Esophagus squamous epithelium (tissue), 5 donors: ENCODE measurements at places on chromosomes 4 and X.

GRCh38 chrX:6990552-6991193, 156.8 kb upstream of the STS start:
- DNase-seq = no peak

GRCh38 chr4:159366966-159367780, 264.3 kb downstream of the RAPGEF2 start:
- no peak for DNase-seq

- DNase-seq = no peak
These were observed 15.9 kb downstream of the MMAA start for GRCh38 chr4:145635117-145635516.

DNA sequence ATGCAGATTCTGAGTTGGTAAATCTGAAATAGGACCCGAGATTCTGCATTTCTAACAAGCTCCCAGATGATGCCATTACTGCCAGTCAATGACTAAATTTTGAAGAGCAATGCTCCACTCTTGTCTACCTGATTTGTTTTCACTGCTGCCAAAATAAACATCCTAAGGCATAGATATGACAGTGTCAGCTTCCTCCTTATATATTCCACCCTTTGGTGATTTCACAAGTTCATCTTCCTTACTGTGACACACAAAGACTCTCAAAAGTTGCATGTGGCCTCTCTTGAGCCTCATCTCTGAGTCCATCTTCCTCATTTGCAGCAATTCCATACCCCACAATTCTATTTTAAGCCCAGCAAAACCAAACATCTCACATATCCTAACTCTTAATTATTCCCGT, 110.9 kb downstream of the FBXW7 start:
- no peak for DNase-seq

GRCh38 chr4:151099976-151100417, 569 bp downstream of the RPS3A start:
- DNase-seq = no peak

- DNase-seq = no peak
These were observed 78.8 kb upstream of the LEF1 start for GRCh38 chr4:108247387-108248049.

- no peak for DNase-seq
These were observed 43.9 kb downstream of the PTTG2 start for GRCh38 chr4:38004062-38004461.

- no peak for DNase-seq
These were observed 26.2 kb downstream of the ATXN3L start for GRCh38 chrX:13293700-13294099.

DNA sequence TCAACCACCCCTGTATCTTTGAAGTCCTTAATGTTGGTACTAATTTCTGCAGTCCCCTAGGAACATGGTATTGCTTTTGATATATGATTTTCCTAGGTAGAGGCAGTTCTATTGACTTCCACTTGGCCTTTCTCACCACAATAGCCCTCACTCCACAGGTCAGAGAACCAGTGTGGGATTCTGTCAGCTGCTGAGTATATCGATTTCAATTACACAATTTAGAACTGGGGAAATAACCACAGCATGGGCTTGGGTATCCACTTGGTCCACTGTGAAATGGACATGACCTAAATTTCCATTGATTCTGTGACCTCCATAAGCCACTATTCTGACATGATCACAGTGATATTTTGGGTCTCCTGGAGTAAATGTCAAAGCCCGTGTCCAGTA, 62.3 kb downstream of the KANTR start:
- DNase-seq = no peak

DNA sequence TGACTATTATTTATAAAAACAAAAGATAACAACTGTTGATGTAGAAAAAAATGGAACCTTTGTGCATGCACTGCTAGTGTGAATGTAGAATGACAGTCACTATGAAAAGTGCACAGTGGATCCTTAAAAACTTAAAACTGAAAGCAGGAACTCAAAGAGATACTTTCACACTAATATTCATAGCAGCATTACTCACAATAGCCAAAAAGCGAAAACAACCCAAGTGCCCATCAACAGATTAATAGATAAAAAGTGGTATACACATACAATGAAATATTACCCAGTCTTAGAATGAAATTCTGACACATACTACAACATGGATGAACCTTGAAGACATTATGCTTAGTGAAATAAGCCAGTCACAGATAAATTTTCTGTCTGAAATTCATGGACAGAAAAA, 23.8 kb downstream of the CENPC start:
- DNase-seq = no peak
